ENCODE measurements at places on chromosomes 4 and X.

- H3K4me1 ChIP-seq: peaks cover 18% of the 10 kb centered on the region
- no peaks in the 10 kb centered on the region for H3K27me3 ChIP-seq
- H3K36me3 ChIP-seq: no peaks in the 10 kb centered on the region
- no peak for DNase-seq
Measured at GRCh38 chr4:87498446-87498900, 30.7 kb downstream of the SPARCL1 start.

GRCh38 chr4:146265950-146266490 is 51.7 kb downstream of the REELD1 start:
- H3K4me1 ChIP-seq: no peaks in the 10 kb centered on the region
- peaks cover 5% of the 10 kb centered on the region for H3K36me3 ChIP-seq
- no peaks in the 10 kb centered on the region for H3K27me3 ChIP-seq
- H3K27ac ChIP-seq: no peak overlapping the region

DNA sequence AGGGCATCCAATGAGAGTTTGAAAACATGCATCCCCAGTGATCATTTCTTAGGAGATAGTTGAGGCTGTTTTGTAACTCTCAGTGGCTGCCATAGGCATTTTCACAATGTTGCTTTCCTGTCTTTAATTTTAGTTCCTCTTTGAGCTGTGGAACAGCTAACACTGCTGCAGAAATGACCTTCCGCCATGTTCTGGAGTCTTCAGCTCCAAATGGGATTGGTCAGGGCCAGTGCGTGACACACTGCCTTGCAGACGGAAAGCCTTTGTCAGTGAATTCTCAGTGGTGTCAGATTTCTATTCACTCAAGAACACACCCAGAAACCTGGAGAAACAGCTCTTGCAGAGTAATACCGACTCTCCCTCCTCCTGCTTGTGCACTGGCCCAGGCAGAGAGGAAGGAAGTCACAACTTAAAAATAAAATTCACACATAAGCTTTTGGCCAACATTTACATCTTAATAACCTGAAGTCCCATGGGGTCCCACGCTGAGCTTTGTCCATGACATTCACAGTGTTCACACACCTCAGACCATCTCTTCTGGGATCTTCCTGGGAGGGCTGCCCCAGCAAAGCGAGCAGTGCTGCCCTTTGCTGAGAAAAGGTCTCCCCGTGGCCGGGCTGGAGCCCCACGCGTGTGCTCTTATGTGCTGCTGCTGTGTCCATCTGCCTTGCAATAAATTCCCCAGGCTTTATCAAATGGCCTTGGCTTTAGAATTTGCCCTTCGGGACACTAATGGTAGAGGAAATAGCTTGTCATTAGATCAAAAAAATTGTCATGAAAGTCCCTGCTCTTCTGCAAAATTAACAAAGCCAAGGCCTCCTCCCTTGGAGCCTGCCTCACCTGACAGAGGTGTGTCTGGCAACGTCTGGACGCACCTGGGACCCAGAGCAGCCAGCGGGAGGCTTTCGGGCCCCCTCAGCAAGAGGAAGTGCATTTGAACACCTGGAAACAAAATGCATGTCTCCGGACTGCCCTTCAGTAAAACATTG is 126.8 kb downstream of the IRF2 start:
- peaks cover 3% of the 10 kb centered on the region for H3K27me3 ChIP-seq
- H3K27ac ChIP-seq: no peak overlapping the region
- DNase-seq: no peak

- no peak overlapping the region for H3K27ac ChIP-seq
Measured at GRCh38 chr4:145301386-145302080, 121.1 kb upstream of the OTUD4 start.

DNA sequence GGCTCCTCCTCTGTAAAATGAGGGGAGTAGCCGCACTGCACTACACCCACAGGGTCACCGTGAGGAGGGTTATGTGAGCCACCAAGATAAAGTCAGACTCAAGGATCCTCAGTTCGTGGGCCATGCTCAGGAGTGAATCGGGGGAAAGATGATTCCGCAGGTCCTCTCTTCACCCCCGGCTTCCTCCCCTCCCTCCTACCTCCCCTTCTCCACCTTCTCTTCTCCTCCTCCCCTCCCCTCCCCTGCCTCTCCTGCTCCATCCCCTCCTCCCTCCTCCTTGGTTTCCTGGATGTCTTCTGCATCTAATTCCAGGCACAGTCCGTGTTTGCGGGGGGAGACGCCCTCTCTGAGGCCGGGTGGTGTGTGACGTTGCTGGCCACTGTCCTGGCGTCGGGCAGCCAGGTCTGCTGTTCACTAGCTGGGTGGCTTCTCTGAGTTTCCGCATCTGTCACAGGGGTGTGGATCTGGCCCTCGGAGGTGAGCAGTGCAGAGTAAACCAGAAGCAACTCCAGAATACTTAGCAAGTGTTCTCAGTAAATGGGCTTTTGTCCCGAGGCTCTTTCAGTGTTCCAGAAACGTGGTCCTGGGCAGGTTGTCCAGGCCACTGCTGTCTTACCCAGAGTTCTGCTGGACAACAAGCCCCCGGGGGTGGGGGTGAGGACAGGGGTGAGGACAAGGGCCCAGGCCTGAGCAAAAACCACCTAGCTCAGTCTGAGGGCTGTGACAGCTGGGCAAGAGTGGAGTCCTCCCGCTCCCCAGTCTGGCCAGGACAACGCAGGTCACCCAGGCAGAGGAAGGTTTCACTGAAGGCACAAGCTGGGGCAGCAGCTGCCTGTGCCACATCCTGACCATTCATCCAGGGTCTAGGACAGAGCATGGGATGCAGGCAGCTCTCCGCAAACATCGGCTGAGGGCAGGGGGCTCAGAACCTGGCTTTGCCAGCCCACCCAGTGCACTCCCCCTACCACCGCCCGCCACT is 92.4 kb downstream of the PPP2R2C start:
- no peak overlapping the region for H3K4me3 ChIP-seq
- H3K36me3 ChIP-seq: no peaks in the 10 kb centered on the region
- no peak overlapping the region for H3K27ac ChIP-seq
- H3K4me1 ChIP-seq: no peaks in the 10 kb centered on the region
- no peak for DNase-seq

GRCh38 chr4:4488405-4489404 is 53.1 kb downstream of the STX18 start:
- H3K27me3 ChIP-seq: no peaks in the 10 kb centered on the region
- H3K27ac ChIP-seq: no peak overlapping the region
- no peak overlapping the region for H3K4me3 ChIP-seq
- H3K4me1 ChIP-seq: peaks cover 18% of the 10 kb centered on the region
- peak; percentile 69 for DNase-seq

Measured in activated T-cell treated with anti-CD3 and anti-CD28 coated beads, Interleukin-2, amount 50 U/mL, for 24 hours (primary cell).